ENCODE measurements at places on chromosomes 7 and 10. TPM values are rescaled to one million over a fixed set of nuclear protein-coding genes. Genes with fewer than 3 reads are reported as not detected.

The SPDYE5 gene
- total RNA-seq = not detected

The GSAP gene
- total RNA-seq = 7.1 TPM

The FLNC gene
- not detected for total RNA-seq

The C10orf53 gene
- not detected for total RNA-seq

The CYP3A7 gene
- not detected for total RNA-seq

The ZKSCAN1 gene
- 22.1 TPM for total RNA-seq

The TACC2 gene
- total RNA-seq = not detected

The TAS2R5 gene
- total RNA-seq = 2.5 TPM

The KEL gene
- total RNA-seq = 0.36 TPM

- no peak for DNase-seq
Measured at GRCh38 chr7:73647725-73648592, 19.7 kb upstream of the VPS37D start.

DNA sequence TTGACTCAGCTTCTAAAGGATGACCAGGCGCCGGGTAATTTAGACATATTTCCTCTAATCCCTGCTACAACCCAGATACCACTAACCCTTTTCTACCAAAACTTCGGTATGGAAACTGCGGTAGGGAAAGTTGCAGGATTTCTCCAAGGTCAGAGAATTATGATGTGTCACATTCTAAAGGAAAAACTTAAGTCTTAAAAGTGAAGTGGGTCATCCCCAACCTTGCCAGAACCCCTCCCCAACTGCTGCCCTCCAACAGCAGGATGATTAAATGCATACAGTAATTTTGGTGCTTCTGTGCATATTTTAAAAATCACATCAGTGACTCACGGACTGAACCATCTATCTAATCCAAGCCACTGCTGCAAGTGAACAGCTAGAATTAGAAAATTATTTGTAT is 52.7 kb downstream of the GRB10 start:
- no peak for DNase-seq

GRCh38 chr7:122743211-122743610 is 40.5 kb upstream of the RNF148 start:
- DNase-seq = no peak

DNA sequence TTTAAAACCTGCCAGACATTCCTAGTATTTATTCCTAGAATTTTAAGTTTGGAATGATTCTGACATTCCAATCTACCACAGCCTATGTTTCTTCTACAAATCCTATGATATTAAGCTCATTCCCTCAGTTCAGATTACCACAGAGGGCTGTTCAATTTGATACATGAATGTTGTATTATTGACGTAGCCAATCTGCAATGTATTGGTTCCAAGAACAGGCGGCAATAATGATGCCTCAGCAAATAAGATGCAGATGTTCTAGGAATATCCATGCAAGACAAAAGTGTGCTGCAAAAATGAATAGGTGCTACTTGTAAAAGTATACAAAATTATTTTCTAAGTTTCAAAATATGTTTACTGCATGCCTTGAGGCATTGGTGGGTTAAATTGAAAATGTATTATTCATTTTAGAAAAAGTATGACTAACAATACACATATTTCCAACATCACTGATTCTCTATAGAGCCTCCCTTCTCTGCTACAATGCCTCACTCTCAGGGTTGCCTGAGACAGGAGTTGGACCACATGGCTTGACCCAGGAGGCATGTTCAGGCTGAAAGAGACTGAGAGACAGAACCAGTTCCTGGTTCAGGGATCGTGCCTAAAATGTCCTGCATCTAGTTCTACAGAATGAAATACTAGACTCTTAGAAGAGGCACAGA is 94.1 kb upstream of the CREB5 start:
- no peak for DNase-seq

GRCh38 chr7:77542409-77542808 is 5.3 kb downstream of the PTPN12 start:
- DNase-seq = no peak

DNA sequence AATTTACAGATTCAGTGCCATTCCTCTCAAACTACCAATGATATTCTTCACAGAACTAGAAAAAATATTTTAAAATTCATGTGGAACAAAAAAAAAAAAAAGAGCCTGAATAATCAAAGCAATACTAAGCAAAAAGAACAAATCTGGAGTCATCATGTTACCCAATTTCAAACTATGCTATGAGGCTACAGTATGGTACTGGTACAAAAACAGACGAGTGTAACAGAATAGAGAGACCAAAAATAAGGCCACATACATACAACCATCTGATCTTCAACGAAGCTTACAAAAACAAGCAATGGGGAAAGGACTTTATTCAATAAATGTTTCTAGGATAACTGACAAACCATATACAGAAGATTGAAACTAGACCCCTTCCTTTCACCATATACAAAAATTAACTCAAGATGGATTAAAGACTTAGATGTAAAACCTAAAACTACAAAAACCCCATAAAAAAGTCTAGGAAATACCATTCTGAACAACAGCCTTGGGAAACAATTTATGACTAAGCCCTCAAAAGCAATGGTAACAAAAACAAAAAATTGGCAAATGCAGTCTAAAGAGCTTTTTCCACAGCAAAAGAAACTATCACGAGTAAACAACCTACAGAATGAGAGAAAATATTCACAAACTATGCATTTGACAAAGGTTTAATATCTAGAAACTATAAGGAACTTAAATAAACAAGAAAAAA is 207.7 kb downstream of the PTN start:
- DNase-seq = no peak

DNA sequence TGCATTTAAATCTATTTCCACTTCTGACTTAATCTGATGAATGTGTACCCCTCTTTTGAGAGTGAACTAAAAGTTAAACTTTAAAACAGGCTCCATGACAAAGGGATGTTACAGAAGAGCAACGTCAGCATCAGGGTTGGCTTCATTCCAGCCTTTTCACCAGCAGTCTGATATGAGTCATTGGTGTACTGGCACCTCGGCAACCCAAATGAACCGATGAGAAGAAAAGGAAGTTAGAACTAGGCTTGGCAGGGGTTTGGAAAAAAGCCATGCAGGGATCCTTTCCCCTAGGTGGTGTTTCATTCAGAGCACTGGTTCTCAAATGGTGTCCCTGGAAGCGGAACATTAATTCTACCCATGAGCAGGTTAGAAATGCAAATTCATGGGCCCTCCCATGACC is 53.6 kb downstream of the SEC61G start:
- DNase-seq = no peak

DNA sequence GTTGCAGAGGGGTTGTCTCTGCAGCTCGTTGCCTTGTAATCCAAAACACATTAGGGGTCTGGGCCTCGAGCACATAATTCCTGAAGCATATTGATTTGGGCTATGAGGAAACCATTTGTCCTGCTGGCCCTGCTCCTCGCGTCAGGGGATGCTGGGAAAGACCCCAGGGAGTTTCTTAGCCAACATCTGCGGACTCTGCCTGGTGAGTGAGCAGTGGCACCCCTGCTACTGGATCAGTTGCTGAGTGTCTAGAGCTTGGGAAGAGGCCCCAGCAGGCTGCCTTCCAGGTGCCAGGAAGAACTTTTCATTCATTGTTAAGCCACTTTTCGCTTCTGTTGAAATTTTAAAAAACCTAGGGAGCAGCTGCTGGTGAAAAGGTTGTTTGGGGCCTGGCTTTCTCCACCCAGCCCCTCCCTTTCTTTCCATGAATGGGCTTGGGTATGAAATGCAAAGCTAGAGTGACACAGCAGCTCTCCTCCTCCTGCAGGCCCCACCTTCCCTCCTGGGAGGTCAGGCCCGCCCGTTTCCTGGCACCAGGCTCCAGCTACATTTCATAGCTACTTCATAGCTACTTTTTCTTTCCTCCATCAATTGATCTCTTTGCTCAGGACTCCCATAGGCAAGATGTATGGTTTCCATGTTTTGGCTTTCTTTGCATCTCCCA is 26.8 kb downstream of the TACR2 start:
- peak; percentile 81 for DNase-seq

DNA sequence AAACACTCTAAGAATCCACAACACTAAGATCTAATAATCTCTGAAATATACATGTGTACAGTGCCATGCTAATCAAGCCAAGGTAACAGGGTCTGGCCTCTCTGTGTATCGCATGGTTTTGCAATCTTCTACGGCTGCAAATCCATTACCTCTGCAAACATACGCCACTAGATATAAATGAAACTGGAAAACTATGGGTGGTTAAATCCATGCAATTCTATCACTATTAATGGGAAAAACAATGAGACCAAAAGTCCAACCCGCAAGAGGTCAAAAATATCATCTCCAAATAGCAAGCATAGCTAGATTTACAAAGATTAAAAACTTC is 23.0 kb downstream of the SGCE start:
- no peak for DNase-seq

- DNase-seq = peak; percentile 67
Measured at GRCh38 chr7:149196151-149196704, 882 bp downstream of the ZNF282 start.

- no peak for DNase-seq
Measured at GRCh38 chr10:43399320-43400310, 9.4 kb downstream of the HNRNPF start.

DNA sequence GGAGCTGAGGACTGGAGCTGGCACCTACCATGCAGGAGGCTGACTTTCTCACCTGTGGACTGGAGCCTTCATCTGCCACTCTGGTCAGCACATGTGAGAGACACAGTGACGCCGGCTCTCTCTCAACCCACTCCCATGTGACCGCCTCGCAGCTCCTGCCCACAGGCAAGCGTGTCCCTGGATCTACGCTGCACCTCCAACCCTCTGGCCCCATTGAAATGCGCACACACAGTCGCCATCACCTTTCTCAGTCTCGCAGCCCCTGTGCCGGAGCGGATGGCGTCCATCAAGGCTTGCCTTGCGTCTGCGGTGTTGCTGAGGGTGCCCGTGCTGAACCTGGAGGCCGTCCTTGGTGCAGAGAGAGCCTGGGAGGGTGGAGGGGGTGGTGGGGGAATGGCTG is 242.2 kb upstream of the GRB10 start:
- DNase-seq = no peak

- DNase-seq = peak; percentile 53
Measured at GRCh38 chr7:30975256-30975899, 11.6 kb downstream of the GHRHR start.

- peak; percentile 80 for DNase-seq
Measured at GRCh38 chr10:53601260-53601875, 828.8 kb upstream of the MBL2 start.

DNA sequence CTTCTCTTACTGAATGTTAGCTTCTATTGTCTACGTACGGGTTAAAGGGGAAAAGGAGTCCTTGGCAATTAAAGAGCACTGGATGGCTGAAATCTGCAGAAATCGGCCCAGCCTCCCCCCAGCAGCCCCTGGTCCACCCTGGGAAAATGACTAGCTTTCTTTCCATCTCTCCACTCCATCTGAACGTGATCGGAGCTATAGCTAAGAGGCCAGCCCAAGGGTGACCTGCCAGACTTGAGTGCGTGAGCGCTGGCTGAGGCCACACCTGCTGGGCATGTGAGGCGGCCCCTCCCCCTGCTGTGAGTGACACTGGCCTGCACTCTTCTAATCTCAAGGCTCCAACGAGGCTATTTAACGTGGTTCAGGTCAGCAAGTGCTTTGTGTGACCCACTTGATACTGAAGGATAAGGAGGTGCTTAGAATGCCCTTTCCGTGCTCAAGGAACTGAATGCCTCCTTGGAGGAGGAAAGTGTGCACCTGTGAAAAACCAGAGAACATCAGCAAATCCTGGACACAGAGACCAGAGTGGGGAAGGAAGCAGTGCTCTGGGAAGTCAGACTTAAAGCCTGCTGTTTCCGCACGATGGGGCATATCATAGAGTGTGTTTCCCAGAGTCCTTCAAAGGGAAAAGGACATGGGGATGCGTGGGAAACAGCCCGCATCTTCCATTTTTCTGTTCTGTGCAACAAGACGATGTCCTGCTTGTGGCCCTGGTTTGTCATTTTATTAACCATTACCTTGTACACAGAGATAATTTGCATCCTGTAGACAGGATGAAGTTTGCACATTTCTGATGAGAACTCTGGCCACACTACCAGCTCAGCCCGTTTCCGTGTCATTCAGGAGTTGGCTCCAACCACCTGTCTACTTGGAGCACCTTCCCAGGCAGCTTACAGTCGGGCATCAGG is 12.5 kb upstream of the MNX1 start:
- DNase-seq = no peak

GRCh38 chr7:12731775-12732174 is 44.3 kb downstream of the ARL4A start:
- no peak for DNase-seq

- peak; percentile 75 for DNase-seq
Measured at GRCh38 chr7:5478568-5479430, 55.2 kb upstream of the TNRC18 start.

DNA sequence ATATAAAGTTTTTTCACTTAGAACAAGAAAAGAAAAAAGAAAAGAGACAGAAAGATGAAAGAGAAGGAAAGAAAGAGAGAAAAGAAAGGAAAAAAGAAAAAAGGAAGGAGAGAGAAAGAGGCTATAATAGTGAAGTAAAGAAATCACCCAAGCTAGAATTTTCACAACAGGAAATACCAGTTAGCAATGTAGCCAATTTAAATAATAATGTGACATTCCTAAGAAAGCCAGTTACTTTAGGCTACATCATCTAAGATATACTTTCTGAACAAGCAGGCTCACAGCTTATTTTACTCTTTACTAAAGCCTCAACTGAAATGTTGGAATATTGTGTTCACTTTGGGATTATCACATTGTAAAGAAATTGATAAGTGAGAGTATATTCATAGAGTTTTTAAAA is 53.6 kb downstream of the GPR37 start:
- DNase-seq = no peak

DNA sequence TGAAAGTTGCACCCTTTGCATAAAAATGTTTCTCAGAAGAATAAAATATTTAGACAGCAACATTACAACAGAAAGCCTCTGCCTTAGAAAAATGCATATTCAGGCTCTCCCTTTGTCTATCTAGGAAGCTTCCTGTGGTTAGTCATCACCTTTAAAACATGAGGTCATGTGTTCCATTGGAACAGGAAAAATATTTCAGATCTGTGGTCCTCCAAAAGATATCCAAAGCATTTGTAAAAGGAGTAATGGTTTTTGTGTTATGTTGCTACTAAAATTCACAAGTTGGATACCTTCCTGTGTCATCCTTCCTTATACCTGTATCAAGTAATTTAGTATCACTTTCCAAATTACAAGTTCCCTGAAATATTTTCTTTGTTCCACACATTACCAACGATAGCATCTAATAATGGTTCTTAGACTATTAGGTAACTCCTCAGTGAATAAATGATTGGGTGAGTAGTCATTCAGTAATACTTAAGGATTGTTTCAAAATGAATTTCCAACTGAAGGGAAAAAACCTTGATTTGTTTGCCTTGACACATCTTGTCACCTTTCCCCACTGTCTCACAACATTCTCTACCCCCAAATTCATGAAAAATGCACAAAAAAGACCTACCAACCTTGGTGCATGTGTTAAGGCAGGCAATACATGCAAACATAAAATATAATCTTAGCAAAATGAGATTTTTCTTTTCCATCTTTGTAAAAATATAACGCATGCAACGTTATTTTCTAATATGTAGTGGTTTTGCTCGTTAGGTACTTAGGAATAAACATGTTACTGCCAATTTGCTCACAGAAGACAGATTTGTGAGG is 19.7 kb upstream of the RHOBTB1 start:
- DNase-seq = no peak

DNA sequence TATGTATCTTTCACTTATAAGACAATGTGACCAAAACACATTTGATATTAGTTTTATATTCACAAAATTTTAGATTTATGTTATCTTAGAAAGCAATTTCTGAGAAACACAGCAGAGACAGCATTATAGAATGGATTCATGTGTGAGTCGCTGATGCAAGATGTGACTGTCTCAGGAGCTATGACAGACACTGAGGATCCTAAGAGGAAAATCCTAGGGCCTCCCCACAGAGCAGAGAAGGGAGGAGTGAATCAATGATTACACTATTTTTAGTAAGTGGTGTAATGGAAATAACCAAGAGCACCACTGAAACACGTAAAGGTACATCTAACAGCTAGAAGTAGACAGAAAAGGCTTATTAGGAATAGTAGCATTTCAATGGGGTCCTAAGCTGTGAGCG is 204.0 kb upstream of the PTN start:
- no peak for DNase-seq
